ENCODE measurements at places on chromosomes 2 and 18.

DNA sequence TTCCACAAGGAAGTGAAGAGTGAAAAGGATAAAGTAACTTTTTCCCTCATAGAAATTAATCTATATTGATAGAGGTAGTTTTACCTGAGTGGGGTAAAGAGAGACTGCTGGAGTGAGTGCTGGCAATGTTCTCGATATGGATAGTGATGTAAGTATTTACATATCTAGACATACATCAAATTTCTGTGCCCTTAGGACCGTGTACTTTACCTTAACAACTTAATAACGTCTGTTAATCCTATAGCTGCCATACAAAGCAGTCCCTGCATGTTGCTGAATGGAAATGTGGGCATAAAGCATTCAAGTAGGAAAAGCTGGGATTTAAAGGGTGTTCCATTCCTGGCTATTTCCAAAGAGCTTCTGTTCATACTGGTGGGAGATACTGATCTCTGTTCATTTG lies 162.4 kb upstream of the NOSTRIN start:
- no peak for DNase-seq

DNA sequence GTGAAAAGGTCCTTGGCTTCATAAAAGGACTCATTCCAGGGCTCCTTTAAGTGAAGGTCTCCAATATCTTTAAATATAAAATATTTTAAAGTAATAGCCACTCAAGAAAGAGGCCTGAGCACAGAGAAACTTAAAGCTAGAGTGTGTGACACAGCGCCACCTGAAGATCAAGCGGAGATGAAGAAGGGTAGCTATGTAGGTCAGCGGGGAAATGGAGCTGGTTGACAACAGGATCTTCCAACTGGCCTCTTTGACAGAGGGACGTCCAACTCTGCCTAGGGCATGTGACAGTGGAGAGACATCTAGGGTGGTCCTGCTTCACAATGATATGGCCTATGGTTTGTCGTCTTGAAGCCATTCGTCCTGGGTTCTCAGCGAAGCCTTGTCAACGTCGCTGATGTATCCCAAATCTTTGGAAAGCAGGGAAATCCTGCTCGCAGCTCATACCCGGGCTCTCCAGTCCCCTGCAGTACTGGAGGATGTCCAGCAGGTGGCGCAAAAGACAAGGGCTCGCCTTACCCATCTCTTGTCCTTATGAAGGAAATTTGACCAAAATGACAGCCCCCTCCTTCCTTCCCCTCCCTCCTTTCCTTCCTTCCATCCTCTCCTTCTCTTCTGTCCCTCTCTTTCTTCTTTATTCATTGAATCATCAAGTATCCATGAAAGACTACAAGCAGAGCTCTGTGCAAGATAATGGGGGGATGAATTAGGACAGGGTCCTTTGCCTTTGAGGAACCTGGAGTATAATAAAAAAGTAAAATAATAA lies 59.6 kb downstream of the LONRF2 start:
- DNase-seq = peak; percentile 58

- no peak for DNase-seq
Observed at GRCh38 chr2:149564983-149565382, 22.6 kb downstream of the MMADHC start.

GRCh38 chr2:166092889-166093288 lies 34.9 kb downstream of the SCN1A start:
- peak; percentile 20 for DNase-seq

- no peak for DNase-seq
Observed at GRCh38 chr2:171479154-171479814, 43.0 kb upstream of the CYBRD1 start.

DNA sequence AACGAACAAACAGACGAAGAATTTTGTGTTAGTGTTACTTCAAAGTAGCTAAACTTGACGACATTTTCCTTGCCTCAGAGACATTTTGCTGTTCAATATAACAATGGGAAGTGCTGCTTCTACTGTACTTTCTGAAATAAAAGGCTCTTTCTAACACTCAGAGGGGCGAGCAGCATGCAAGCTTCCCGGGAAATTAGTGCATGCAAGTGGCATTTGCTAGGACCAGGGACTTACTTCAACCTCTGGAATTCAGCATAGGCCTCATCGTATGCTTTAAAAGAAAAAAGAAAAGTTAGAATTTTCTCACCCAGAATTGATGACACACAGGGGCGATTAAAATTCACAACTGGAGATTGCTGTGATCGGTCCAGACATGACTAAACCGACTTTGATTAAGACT lies 62.5 kb upstream of the LPIN2 start:
- DNase-seq = no peak

- DNase-seq = no peak
Observed at GRCh38 chr2:24828238-24828996, 35.2 kb downstream of the CENPO start.

DNA sequence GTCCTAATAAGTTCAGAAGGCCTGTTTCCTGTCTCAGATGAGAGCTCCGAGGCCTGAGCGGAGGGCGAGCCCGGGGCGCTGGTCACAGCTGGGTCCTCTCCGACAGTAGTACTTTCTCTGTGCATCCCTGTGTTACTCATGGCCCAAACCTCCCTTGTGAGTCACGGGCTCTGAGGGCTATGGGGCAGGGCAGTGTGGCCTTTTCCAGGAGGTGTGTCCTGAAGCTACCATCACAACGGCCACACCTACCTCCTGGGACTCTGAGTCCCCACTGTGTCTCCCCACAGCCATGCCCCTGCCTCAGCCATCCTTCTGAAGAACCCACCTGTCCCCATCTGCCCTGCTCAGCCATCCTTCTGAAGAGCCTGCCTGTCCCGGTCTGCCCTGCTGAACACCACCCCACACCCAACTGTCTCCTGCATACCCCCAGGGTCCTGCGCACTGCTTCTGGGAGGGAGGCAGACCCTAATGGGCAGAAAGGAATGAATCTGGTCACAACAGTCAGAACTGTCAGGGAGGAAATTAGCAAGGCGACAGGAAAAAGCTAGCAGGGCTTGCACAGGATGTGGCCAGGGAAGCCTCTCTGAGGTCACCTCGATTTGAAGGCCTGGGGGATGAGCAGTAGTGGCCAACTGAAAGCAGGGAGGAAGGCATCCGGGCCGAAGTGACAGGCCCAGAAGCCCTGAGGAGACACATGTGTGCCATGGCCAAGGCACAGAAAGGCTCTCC lies 145.4 kb upstream of the RIOK3 start:
- no peak for DNase-seq

DNA sequence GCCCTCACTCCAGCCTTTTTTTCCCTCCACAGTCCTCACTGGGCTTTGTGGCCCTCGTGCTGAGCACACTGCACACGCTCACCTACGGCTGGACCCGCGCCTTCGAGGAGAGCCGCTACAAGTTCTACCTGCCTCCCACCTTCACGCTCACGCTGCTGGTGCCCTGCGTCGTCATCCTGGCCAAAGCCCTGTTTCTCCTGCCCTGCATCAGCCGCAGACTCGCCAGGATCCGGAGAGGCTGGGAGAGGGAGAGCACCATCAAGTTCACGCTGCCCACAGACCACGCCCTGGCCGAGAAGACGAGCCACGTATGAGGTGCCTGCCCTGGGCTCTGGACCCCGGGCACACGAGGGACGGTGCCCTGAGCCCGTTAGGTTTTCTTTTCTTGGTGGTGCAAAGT lies 39.4 kb downstream of the STEAP3 start:
- DNase-seq = no peak

- DNase-seq = peak; percentile 45
Observed at GRCh38 chr18:57107140-57107832, 39.6 kb upstream of the BOD1L2 start.

GRCh38 chr2:31232586-31232985 lies 1.4 kb upstream of the EHD3 start:
- DNase-seq = no peak

GRCh38 chr2:1744446-1745170 lies at the start of gene PXDN:
PXDN (minus strand) TSS chr2:1744515; CDS start chr2:1744455, 60 bp downstream.
- no peak for DNase-seq

DNA sequence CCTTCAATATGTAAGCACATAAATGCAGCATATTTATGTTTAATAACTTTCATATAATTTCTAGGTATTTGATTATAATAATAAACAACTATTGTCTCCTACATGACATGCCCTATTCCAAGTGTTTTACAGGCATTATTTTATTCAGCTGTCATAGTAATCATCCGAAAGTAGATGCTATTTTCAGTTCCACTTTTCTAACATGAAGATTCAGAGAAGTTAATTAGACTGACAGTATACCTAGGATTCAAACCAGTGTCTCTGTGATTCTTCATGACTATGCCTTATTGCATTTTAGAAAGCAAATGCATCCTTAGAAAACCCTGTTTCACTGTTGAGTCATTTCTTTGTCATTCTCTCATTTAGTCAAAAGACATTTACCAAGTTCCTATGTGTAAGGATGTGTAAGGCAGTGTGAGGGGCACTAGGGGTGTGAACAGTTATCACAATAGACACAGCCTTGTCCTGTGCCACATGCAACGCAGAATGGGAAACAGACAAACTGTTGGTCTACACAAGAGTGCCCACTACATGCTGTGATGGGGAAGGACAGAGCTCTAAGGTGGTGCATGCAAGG lies 79.8 kb downstream of the DTNA start:
- DNase-seq = peak; percentile 40

GRCh38 chr2:177740700-177741099 lies 331.9 kb downstream of the PDE11A start:
- no peak for DNase-seq

- DNase-seq = no peak
Observed at GRCh38 chr2:46821600-46821999, 94.0 kb downstream of the MCFD2 start.
